NCI-H2227 treated with DMSO at 0.1 percent for 48 hours (cell line): ENCODE measurements at places on chromosomes 11 and 22.

GRCh38 chr11:15307619-15308024 lies 192.9 kb downstream of the INSC start:
- no peak for DNase-seq

- no peak for DNase-seq
These were observed 5.1 kb downstream of the CHRNA10 start for GRCh38 chr11:3666023-3666530.

- DNase-seq, result no peak
These were observed 120.2 kb downstream of the NECTIN1 start for GRCh38 chr11:119608781-119609180.

GRCh38 chr11:91876746-91877145 lies 347.9 kb upstream of the FAT3 start:
- DNase-seq, result no peak

DNA sequence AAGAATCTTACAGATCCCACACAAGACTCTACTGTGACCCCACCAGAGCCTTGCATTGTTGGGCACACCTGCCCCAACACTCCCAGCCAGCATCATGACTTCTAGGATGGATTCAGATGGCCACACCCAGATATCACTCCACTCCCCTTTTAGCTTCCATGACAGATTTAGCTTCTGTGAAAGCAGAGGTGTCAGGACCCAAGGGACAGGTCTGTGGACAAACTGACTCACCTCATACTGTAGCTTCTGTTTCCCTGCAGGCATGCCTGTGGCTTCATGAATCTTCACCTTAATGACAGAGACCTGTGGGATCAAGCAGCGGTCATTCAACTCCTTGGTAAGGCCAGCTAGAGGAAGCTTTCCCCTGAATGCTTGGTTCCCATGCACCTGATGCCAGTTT lies 8.5 kb upstream of the TBC1D10A start:
- no peak for DNase-seq

DNA sequence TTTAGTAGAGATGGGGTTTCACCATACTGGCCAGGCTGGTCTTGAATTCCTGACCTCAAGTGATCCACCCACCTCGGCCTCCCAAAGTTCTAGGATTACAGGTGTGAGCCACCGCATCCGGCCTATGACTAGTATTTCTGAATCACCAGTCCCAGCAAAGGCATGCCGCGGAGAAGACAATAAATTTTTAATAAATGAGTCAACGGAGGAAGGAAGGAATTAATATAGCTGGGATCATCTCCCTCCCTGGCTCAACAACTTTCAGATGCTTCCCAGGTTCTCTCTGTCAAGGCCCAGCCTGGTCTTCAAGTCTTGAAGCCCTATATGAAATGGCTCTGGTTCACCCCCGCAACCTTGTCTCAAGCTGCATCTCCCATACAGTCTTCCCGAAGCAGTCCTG lies 45.7 kb downstream of the CYTH4 start:
- DNase-seq, result no peak

GRCh38 chr22:48761546-48761945 lies 1066.1 kb downstream of the BRD1 start:
- no peak for DNase-seq
